ENCODE measurements at places on chromosomes 2 and 18. TPM values are rescaled to one million over a fixed set of nuclear protein-coding genes. Genes with fewer than 3 reads are reported as not detected.
A peak's percentile ranks its signal among the peaks of the same experiment; 100 is the strongest.

PLA2R1 gene
- polyA plus RNA-seq: 1.5 TPM

GRCh38 chr18:22267225-22267624, 97.8 kb downstream of the GATA6 start:
- DNase-seq: no peak

- DNase-seq: no peak
Observed at GRCh38 chr2:206840999-206841398, 75.6 kb downstream of the FASTKD2 start.

DNA sequence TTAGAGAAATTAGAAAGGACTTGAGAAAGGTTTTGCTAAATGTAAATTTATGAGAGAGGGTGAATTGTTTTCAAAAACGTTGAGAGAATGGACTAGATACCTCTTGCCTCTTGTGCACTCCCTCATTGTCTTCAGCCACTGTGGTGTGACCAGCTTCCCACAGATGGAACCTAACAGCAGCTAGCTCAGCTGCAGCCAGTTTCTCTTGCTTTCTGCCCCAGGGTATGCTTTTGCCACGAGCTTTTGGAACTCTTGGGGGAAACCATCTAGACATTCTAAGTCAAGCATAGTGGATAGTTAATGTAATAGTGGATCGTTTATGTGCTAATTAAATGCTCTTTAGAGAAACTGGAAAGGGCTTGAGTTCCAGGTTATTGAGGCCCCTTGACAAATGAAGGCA, 288.2 kb downstream of the CTNNA2 start:
- DNase-seq: no peak

DNA sequence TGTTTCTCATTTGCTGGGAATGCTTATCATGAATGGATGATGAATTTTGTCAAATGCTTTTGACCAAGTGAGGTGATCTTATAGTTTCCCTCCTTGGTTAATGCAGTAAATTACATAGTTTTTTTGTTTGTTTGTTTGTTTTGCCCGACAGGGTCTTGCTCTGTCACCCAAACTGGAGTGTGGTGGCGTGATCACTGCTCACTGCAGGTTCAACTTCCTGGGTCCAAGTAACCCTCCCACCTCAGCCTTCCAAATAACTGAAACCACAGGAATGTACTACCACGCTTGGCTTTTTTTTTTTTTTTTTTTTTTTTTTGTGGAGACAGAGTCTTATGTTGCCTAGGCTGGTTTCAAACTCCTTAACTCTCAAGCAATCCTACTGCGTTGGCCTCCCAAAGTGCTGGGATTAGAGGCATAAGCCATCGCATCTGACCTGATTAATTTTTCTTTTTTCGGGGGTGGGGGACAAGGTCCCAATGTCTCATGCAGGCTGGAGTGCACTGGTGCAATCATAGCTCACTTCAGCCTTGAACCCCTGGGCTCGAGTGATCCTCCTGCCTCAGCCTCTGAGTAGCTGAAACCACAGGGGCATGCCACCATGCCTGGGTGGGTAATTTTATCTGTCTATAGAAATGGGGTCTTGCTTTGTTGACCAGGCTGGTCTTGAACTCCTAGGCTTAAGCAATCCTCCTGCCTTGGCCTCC, 48.6 kb downstream of the SMAD2 start:
- no peak for DNase-seq

- no peak for DNase-seq
Observed at GRCh38 chr2:217185265-217185995, 325.6 kb upstream of the TNP1 start.

- peak; percentile 92 for DNase-seq
Observed at GRCh38 chr2:13006829-13007717, 290.3 kb downstream of the TRIB2 start.

- DNase-seq: no peak
Observed at GRCh38 chr18:4802296-4802695, 347.2 kb upstream of the DLGAP1 start.
